ENCODE measurements at places on chromosomes 11 and 22.

DNA sequence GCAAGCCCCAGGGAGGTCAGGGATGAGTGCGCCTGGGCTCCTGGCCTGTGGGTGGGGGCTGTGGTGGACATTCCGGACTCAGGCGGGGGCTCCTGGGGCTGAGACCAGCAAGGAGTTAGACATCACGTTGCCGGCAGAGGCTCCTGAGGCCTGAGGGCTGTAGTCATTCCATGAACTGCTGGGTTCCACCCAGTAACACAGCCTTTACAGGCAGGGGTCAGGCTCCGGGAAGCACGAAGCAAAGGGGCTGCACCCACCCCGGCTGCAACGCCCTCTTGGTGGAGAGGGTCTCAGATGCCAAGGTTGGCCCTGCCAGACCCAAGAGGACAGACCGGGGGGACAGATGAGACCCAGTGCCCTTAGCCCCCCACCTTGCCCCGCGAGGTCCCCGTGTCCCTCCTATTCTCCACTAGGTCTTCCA is 9.0 kb downstream of the TNNT3 start:
- DNase-seq = no peak

DNA sequence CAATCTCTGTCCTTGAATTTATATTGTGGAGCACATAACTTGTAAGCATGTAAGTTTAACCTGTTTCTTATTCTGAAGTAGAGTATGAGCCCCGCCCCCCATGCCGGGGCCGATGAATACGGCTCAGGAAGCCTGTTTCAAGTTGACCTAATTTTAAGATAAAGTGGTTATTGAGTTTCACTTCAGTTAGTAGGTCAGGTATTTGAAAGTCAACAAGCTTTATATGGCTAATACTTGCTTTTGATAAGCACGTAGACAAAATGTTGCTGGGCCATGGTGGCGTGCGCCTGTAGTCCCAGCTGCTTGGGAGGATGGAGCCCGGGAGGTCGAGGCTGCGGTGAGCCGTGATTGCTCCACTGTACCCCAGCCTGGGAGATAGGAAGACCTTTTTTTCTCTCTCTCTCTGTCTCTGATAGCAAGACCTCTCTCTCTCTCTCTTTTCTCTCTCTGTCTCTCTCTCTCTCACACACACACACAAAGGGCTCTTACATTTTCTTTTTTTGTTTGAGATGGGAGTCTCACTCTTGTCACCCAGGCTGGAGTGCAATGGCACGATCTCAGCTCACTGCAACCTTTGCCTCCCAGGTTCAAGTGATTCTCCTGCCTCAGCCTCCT is 14.4 kb downstream of the YWHAH start:
- DNase-seq = no peak

GRCh38 chr11:1230456-1231395 is 7.9 kb downstream of the MUC5B start:
- DNase-seq = no peak

DNA sequence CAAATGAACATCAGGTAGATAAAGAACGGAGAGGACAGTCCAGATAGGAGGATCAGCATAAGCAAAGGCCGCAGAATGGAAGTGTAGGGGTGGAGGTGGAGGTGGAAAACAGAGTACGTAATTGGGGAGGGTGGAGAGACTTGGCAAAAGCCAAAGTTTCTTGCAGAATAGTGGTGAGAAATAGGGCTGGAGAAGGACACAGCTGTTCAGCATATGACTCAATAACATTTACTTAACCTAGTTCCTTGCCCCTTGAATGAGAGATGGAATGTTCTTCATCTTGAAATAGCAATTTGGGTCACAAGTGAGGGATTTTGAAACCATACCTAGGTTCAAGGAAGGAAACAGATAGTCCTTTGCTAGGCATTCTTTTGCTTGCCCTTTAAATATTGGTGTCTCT is 235.9 kb upstream of the ARHGAP20 start:
- no peak for DNase-seq

- no peak for DNase-seq
These were observed 66.6 kb downstream of the ENDOD1 start for GRCh38 chr11:95156133-95156721.

Measured in stimulated activated CD4-positive, alpha-beta T cell treated with anti-CD3 and anti-CD28 coated beads, Interleukin-2, amount 100 ng/mL, for 24 hours (primary cell).